NCI-H774 (cell line): ENCODE measurements at places on chromosomes 5 and 9.
A peak's percentile ranks its signal among the peaks of the same experiment; 100 is the strongest.

DNA sequence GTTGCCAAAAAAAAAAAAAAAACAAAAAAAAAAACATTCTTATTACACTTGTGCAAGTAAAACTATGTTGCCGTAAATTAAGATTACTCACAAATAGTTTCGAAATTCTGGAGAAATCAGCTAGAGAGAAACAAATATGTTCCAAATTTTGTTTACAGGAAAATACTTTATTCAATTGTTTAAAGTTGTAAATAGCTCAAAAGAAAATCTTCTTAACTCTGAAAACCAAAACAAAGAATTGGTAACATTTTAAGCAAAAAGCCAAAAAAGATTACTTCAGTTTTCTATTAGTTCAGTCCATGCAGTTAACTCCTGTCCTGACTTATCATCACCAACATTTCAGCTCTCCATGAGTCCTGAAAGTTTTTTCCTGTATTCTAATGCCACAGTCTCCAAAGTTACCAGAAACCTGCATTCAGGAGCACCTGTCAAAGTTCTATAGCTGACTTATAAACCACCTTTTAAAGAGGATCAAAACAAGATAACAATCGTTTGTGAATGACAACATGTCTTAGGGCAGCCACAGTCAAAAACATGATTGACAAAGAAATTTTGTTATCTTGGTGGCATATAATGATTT lies 194.1 kb downstream of the RANBP17 start:
- no peak for DNase-seq

DNA sequence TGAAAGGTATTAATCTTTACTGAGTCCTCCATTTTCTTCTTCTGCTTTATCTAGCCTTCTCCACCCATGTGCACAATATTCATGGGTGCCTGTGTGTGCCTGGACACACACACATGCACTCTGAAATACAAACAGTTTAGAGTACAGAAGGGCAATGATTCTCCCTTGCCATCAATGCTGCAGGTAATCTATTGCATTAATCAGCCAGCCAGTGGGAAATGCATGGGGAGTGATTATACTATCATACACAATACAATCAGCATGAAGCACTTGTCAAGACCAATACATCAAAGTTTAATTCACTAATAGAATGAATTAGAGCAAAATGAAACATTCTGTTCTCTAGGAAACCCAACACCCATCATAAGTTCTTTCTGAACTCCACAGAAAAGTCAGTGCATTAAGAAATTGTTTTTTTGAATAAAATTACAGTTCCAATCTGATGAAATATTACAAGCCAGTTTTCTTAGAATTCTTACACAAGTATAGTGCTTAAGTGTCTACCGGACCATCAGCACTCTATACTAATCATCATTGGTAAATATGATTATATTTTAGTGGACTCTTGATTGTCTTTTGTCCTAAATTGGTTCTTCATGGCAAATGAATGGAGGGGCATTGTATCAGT lies 172.2 kb downstream of the ZSWIM6 start:
- DNase-seq: no peak

- peak; percentile 75 for DNase-seq
Measured at GRCh38 chr5:759111-759751, 25.3 kb downstream of the ZDHHC11B start.

GRCh38 chr5:138975098-138975847 lies 100.1 kb upstream of the LRRTM2 start:
- DNase-seq: no peak

GRCh38 chr5:34657274-34657921 lies 1.3 kb downstream of the RAI14 start:
- DNase-seq: no peak

GRCh38 chr5:135448791-135449507 lies 1.8 kb upstream of the DCANP1 start:
- DNase-seq: no peak

DNA sequence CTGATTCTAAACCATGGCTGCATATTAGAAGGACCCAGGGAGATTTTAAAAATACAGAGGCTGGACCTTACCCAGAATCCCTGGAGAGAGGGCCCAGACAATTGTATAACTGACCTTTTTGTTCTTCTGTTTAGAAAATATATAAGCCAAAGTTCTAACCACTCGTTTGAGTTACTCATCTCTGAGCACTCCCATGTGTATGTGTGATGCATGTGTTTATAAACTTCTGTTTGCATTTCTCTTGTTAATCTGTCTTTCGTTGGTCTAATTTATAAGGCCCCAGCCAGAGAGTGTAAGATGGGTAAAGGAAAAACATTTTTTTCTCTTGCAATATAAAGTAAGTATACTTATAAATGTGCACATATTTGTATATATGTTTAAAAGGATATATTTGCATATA lies 443.9 kb downstream of the ZNF608 start:
- DNase-seq: no peak

- DNase-seq: no peak
Measured at GRCh38 chr9:22005702-22006606, 3.2 kb downstream of the CDKN2B start.

- DNase-seq: no peak
Measured at GRCh38 chr9:79573412-79573923, 1.7 kb downstream of the TLE4 start.

DNA sequence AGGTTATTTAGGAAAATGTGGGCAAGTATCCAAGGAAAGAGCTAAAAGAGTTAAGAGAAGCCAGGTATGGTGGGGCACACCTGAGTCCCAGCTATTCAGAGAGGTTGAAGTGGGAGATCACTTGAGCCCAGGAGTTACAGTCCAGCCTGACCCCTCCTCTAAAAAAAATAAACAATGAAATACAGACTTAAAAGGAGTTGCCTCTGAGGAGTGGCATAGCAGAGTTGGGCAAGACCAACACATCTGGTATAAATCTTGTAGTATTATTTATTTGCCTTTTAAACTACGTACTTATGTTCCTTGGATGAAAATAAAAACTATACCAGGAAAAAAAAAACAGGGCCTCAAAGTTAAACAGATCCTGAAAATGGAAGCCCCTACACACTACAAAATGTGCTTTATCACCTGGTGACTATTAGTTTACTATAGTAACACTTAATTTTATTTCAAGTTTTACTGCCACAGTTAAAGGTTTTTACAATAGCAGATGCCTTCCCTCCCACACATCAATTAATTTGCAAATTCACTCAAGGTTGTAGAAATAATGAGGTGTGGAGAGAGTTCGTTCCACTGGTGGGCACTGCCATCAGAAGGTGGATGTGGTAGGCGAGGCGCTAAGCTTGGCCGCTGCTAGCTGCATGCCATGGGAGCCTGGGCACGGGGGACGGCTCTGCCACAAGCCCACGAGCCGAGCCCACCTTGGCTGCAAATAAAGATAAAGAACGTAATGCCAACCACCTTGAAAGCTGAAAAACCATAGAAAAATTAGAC lies 48.0 kb downstream of the MED27 start:
- DNase-seq: no peak

DNA sequence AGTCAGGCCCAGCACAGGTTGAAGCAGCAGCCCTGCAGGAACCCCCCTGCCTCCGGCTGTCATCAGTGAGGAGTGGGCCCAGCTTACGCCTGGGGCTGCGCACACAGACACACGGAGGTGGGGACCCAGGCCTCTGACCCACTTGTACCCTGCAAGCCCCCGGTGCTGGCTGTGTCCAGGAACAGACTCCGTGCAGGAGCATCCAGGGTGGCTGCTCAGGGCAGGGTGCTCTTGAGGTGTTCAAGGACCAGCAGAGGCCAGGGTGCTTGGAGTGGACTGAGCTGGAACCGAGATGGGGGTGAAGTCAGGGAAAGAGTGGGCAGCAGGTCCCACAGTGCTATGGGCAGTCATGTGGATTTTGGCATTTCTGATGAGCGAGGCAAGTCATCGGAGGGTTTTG lies 199.5 kb downstream of the CACNA1B start:
- DNase-seq: no peak

DNA sequence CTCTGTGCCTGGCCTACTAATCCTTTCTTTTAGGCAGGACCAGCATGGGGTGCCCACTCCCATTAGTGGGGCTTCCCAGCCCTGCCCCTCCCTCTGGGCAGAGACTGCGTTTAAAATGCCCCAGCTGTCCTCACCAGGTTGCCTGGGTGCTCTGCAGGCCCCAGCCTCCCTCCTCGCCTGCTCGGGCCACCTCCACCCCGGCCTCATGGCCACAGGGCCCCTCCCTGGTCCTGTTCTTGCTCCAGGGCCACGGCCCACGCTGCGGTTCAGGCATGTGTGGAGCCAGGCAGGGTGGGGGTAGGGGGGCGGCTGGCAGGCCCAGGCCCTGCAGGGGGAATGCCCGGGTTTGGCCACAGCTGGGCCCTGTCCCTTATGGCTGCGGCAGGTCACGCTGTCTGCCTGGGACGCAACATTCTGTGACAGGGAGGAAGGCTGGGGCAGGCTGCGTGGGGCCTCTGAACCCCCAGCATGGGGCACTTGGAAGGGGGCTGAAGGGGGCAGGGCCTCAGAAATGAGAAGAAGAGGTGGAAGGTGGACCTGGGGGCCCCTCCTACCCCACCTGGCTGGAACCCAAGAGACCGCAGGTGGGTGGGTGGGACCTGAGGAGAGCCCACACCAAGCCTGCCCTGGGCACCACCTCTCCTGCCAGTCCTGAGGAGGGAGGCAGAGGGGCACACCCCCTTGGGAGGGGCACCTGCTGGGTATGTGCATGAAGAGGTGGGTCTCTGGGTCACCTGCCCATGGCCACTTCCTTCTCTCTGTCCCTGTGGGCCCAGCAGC lies at the start of gene LCN12:
Gene LCN12, plus strand, starts transcription at position 733 of the 780 bp plus-strand sequence. CDS start 55 bp downstream, outside the sequence.
- DNase-seq: no peak

- DNase-seq: no peak
Measured at GRCh38 chr9:79617395-79617794, 45.6 kb downstream of the TLE4 start.

- no peak for DNase-seq
Measured at GRCh38 chr5:17224858-17225511, 7.6 kb downstream of the BASP1 start.

DNA sequence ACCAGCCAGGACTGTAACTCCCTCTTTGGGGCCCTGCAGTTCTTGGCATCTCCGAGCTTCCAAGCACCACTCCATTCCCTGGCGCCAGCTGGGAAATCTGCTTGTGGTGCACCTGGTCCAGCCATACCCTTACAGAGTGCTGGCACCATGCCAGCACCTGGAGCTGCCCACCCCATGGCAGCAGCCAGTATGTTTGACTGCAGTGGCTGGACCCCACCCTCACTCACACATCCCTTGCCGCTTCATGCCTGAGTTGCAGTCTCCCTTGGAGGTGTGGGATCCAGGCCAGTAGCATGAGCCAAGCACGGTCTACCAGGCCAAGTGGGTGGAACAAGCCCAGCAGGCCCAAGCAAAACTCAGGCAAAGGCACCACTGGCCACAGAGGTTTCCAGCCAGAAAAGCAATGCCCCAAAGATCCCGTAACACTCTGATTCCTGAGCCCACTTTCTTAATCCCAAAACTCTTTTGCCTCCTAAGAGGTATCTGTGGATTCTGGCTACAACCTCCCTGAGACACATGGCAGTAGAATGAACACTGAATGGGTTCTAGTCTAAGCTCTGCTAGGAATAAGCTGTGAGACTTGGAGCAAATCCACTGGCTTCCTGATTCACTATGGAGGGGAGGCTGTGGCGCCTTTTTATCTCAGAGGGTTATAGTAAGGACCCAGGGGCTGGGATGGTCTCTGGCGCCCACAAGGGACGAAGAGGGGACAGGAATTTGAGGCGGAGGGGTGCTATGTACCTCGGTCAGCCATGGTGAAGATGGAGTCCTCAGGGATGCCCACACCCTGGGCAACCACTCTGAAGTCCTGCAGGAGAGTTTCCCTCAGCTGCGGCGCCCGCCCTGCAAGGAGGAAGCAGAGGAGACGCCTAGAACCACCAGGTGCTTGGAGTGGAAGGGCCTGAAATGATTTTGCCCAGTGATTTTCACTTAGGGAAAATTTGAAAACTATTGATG lies 5.6 kb downstream of the AMBP start:
- DNase-seq: no peak

DNA sequence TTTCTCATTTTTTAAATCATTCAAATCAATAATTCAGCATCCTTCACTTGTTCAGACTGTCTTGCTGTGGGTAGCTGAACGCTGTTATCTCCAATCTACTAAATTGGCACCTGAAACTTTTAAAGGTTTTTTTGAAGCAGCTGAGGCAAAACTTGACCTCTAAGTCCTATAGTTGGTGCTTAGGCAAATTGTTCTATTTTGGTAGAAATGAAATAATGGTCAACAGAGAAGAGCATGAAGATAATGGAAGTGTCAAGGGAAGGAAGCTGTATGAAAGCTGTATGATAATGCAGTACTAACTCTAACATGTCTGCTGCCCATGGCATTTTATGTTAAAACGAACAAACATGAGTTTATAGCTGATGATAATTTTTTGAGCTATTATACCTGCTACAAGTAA lies 138.0 kb downstream of the GDNF start:
- no peak for DNase-seq

GRCh38 chr9:102867488-102867887 lies 127.6 kb upstream of the CYLC2 start:
- no peak for DNase-seq

DNA sequence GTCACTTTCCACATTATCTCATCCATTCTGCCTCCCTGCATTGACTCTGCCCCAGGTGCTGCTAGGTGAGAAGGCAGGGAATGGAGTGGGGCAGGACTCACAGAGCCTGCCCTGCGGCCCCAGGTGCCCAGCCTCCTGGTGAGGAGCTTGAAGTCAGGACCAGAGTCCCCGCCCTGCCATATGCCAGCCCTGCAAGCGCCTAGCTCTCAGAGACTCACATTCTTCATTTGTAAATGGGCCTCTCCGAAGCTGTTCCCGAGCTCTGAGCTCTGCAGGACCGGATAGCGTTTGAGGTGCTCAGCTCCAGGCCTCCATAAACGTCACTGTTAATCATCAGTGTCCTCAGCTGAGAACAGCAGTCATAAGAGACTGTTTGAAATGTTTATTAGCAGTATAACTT lies 75.1 kb upstream of the STXBP1 start:
- no peak for DNase-seq

- no peak for DNase-seq
Measured at GRCh38 chr5:96256795-96257470, 176.1 kb downstream of the PCSK1 start.

GRCh38 chr9:76194896-76195295 lies 199.3 kb downstream of the RFK start:
- no peak for DNase-seq

GRCh38 chr5:2256691-2257280 lies 374.1 kb upstream of the IRX4 start:
- DNase-seq: no peak

DNA sequence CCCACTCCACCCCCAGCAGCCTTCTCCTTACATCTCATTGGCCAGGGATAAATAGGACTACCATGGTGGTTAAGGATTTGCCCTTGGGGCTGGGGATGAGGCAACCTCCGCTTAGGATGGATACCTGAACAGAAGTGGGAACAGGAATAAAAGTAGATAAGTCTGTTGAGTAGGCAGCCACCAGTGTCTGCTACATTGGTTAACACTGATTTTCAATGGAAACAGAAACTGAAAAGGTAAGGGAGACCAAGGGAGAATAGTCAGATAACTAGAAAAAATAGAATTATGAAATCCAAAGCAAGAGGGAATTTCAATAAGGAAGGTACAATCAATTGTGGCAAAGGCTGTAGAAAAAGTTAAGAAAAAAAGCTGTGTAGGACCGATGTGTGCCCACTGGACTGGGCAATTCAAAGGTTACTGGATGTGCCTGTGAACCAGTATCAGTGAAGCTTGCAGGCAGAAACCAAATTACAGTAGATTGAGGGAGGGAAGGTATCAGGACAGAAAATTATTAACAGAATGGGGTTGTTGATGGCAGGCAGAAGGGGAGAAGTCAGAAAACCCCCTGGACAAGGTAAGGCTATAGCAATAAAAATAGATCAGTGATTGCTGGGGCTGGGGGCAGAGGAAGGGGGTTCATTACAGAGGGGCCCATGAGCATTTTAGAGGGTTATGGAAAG lies 48.7 kb downstream of the DNAJC21 start:
- no peak for DNase-seq
